ENCODE measurements at places on chromosomes 12 and 14. TPM values are rescaled to one million over a fixed set of nuclear protein-coding genes. Genes with fewer than 3 reads are reported as not detected.
A peak's percentile ranks its signal among the peaks of the same experiment; 100 is the strongest.

DNA sequence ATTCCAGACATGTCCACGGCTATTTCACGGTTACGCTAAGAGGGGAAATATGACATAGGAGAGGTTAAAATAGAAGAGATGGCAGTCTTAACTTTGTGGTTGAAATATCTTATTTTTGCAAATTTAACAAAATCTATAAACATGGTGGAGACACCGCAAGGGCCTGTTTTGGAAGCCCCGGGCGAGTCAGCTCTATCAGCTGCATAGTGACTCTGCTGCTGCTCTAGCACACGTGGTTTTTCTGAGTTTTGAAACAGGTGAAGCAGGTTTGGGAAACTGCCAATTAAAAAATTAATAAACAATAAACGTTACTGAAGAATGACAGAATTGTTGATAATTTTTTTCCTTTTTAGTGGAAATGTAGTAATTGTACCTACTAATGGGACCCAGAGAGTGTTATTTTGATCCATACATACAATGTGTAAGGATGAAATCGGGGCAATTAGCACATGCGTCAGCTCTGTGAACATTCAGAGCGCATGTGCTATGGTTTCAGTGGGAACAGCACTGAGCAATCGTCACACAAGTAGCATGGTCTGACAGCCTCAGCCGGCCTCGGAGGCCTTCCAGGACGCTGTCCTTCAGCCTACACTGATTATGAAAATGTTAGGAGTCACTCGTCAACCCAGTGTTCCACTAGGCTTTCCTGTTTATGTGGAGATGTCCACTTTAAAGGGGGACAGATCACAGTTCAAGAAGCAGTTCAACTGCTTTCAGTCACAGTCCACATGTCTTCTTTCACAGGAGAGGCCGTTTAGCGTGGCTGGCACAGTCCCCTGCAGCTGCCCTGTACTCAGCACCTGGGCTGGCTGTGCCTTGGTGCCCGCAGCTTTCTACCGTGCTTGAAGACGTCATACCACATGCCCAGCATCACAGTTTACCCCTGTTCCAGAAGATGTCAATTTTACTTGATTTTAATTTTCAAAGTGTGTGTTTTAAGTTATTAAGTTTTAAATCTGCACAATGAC is 51.8 kb downstream of the MOK start:
- H3K4me1 ChIP-seq = no peaks in the 10 kb centered on the region
- no peak overlapping the region for H3K27ac ChIP-seq
- DNase-seq = no peak
- H3K27me3 ChIP-seq = peaks cover 2% of the 10 kb centered on the region

GRCh38 chr12:131542351-131542750 is 168.5 kb upstream of the SFSWAP start:
- peaks cover 3% of the 10 kb centered on the region for H3K27me3 ChIP-seq
- H3K4me3 ChIP-seq = no peak overlapping the region
- H3K4me1 ChIP-seq = peaks cover 2% of the 10 kb centered on the region
- no peak overlapping the region for H3K27ac ChIP-seq

GRCh38 chr14:30223966-30224365 is 296.3 kb upstream of the PRKD1 start:
- H3K4me1 ChIP-seq = no peaks in the 10 kb centered on the region
- H3K36me3 ChIP-seq = no peaks in the 10 kb centered on the region
- no peak for DNase-seq

GRCh38 chr14:89826596-89826995 is 127.9 kb downstream of the EFCAB11 start:
- H3K27me3 ChIP-seq = peaks cover 6% of the 10 kb centered on the region
- DNase-seq = no peak
- H3K4me3 ChIP-seq = no peak overlapping the region
- H3K4me1 ChIP-seq = no peaks in the 10 kb centered on the region

DNA sequence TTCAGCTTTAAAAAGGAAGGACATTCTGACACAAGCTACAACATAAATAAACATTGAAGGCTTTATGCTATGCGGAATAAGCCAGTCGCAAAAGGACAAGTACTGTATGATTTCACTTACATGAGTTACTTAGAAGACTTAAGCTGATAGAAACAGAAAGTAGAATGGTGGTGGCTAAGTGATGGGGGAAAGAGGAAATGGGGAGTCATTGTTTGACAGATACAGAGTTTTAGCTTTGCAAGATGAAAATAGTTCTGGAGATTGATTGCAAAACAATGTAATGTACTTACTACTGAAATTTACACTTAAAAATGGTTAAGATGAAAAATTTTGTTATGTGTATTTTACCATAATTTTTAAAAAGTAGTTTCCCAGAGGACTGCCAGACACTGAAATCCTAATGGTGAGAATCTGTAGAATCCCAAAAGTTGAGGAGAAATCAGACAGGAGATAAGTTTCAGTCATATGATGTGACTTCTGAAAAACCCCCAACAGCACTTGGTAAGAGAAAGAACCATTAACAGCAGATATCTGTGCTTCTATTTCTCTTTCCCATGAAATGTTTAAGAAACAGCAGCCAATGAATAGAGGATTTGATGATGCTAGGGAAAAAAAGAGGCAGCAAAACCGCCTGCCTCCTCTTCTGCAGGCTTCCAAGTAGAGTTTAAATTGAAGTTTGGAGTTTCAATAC is 16.6 kb upstream of the CLEC2A start:
- H3K4me1 ChIP-seq = peaks cover 46% of the 10 kb centered on the region
- DNase-seq = peak; percentile 21
- H3K27ac ChIP-seq = peak overlapping the region; percentile 80
- H3K27me3 ChIP-seq = no peaks in the 10 kb centered on the region
- no peaks in the 10 kb centered on the region for H3K36me3 ChIP-seq

DNA sequence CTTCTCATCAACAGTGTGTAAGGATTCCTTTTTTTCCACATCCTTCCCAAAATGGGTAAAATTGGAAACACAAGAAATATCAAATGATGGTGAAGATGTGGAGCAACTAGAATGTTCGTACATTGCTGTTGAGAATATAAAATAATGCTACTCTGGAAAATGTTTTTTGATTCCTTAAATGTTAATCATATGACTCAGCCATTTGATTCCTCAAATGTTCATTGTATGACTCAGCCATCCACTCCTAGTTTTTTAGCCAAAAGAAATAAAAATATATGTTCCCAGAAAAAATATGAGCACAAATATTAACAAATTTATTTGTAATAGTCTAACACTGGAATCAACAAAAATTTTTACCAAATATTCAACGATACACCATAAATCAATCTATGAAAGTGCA is 1108.6 kb downstream of the LRFN5 start:
- H3K27me3 ChIP-seq = no peaks in the 10 kb centered on the region
- H3K27ac ChIP-seq = no peak overlapping the region
- H3K4me3 ChIP-seq = no peak overlapping the region

DNA sequence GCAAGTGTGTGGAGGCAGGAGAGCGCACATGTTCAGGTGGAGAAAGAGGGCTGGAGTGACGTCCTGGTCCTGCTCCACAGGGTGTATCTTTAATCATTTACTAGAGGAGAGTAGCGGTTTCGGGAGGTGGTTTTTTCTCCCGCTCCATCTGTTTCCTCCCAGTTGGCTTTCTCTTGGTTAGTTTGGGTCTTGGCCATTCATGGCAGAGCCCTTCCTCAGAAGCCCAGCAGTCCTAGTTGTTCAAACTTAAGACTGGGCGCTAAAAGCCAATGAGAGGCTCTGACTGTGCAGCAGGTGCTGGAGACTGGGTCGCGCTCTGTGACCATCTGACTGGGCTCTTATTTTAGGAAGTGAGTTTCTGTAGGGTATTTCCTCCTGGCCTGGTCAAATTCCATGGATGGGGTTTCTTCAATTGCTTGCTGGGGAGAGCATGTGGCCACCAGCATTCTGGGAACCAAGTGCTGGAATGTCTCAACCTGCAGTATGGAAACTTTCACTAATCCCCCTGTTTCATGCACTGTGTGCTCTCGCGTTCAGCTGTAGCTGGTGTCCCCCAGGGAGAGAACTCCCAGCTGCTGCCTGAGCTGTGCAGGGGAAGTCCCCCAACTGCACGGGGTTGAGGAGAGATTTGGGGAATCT is 27.4 kb upstream of the TSPAN9 start:
- H3K27ac ChIP-seq = no peak overlapping the region
- no peak for DNase-seq
- no peak overlapping the region for H3K4me3 ChIP-seq
- peaks cover 11% of the 10 kb centered on the region for H3K27me3 ChIP-seq

DNA sequence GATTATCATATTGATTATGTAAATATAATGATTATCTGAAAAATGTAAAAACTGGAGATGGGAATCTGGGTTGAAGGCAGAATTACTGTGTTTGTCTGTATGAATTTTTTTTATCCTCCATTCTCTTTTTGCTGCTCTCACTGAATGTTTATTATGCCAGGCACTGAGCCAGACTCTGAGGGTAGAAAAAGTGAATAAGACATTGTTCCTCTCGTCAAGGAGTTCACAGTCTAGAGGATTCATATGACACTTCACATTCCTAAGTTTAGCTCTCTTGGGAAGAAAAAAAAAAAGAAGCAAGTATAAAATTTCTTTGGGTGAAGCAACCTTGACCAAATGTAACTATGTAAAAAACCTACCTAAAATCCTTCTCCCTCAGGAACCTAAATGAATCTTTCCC is 120.9 kb upstream of the LMO3 start:
- no peaks in the 10 kb centered on the region for H3K27me3 ChIP-seq
- no peaks in the 10 kb centered on the region for H3K36me3 ChIP-seq
- no peak for DNase-seq
- no peak overlapping the region for H3K4me3 ChIP-seq
- no peaks in the 10 kb centered on the region for H3K4me1 ChIP-seq

DNA sequence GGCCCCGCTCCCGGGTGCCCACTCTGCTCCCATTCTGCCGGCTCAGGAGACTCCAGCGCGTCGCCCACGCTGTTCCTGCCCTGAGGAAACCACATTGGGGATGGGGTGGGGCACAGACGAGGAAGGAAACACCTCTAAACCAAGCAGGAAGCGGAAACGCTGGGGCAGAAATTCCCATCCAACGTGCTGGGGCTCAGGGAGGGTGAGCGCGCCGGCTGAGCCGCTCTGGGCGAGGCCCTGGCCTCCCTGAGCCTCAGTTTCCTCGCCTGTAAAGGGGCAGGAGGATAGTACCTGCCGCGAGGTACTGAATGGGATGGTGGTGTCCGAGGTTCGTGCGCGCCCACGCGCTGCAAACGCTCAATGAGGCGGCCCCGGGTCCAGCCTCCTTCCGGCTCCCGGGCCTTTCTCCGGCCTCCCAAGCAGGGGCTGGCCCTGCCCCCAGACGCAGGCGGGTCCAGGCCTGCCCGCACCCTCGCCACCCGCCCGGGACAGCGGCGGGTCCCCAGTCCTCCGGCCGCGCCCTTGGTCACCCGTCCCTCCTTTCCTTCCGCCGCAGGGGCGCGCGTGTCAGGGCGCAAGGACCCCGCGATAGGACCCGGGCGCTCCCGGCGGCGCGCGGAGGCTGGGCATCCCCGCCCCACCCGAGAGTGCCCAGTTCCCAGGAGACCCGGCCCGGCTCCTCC is 673 bp downstream of the BEGAIN start:
- peak; percentile 46 for DNase-seq
- H3K27me3 ChIP-seq = peaks cover 13% of the 10 kb centered on the region
- H3K27ac ChIP-seq = no peak overlapping the region

DNA sequence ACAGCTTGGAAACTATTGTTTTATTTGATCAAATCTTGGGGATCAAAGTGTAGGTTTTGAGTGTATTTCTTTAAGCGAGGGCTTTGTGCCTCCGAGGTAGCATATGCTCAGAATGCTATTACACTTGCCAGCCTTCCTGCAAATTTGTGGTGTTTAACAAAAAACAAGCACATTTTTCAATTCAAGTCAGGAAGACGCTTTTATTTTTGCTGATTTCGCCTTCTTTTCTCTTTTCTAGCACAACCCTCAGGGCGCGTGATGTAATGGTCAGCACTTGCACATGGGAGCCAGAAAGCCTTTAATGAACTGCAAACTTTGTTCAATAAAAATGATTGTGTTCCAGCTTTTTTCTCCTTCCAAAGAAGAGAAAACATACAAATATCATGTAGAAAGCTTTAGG is 466.5 kb downstream of the PRKD1 start:
- no peaks in the 10 kb centered on the region for H3K36me3 ChIP-seq
- H3K27me3 ChIP-seq = no peaks in the 10 kb centered on the region
- H3K27ac ChIP-seq = no peak overlapping the region
- no peak overlapping the region for H3K4me3 ChIP-seq
- no peak for DNase-seq
- H3K4me1 ChIP-seq = no peaks in the 10 kb centered on the region

DNA sequence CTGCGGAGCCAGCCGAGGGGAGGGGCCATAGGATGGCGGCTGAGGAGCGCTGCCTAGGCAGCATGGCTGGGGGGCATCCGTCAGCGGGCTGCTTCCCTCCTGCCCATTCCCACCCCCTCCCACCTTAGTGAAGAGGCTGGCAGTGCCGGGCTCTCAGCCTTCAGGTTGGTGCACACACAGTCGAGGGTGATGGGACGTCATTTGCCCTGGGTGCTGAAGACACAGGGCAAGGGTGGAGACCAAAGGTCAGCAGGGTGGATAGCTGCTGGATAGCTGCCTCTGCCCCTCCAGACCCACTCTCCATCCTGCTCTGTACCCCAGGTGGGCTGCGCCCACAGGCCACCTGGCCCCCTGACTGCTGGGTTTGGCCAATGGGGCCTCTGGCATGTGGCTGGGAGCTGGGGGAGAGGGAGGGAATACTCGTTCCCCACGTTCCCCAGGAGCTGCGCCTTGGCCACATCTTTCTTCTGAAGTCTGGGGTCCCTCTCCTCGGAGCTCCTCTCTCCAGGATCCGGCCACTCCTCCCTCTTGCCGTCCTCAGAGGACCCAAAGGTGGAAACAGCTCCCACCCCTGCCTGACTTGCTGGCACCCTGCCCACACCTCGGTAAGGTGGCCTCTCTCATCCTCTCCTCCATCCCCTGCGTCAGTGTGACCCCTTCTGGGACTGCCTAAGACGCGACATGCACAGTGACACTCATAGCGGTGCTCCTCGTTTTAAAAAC is 11.2 kb upstream of the CDC42BPB start:
- H3K27ac ChIP-seq = no peak overlapping the region
- peaks cover 4% of the 10 kb centered on the region for H3K27me3 ChIP-seq
- H3K4me3 ChIP-seq = no peak overlapping the region
- no peak for DNase-seq
- H3K36me3 ChIP-seq = no peaks in the 10 kb centered on the region
- H3K4me1 ChIP-seq = no peaks in the 10 kb centered on the region

DNA sequence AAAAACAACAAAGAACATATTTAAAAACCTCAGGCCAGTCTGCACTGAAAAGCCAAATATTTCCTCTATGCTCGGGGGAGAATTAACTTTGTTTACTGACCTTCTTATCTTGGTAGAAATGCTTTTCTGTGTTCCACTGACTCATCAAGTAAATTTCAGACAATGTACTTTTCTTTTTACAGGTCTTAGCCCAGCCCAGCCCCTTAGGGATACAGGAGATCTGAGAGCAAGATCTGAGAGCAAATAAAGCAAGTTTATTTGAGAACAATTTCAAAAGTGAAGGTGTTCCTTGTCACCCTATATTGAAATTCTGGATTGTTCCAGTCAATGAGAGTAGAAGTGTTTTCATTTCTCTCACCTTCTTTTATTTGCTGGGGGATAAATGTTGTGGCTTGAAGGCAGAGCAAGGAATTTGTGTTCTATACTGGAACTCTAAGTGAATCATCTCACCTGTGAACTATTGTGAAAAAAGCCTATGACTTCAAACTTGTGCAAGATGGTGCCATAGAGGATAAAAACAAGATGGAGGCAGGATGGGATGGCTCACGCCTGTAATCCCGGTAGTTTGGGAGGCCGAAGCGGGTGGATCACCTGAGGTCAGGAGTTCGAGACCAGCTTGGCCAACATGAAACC is 7.9 kb upstream of the GPRC5A start:
- no peak overlapping the region for H3K27ac ChIP-seq
- no peaks in the 10 kb centered on the region for H3K36me3 ChIP-seq
- H3K4me3 ChIP-seq = no peak overlapping the region

Gene CYP46A1
- 0.16 TPM for total RNA-seq

Gene MYF6
- not detected for total RNA-seq

Gene PLEK2
- total RNA-seq = 1.0 TPM

Gene SERPINA5
- not detected for total RNA-seq

Gene HOXC6
- not detected for total RNA-seq

All from activated CD8-positive, alpha-beta T cell treated with anti-CD3 and anti-CD28 coated beads for 36 hours (primary cell).